ENCODE measurements at places on chromosomes 13 and 19.

DNA sequence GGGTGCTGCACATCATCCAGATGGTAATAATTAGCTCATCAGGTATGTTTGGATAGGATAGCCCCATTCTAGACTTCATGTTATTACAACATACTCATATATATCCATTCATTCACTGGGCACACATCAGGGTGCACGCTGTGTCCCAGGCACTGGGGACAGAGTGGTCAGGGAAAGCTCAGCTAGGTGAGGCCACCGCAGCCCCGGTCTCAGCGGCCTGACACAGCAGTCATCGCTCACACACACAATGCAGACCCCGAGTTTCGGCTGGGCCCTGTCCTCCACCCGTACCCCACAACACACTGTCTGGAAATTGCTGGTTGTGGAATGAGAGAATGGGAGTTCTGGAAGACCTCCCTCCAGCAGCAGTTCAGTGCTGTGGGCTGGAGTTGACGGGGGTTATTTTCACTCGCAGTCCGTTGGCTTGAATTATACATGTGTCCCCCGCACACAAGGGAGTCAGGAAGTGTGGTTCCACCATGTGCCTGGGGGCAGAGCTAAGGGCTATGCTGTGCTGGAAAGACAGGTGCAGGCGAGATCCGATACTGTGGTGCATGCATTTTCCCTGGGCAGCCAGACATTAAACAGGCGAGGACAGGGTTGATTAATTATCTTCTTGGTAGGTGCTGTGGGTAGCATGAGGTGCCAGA, 257.6 kb downstream of the TEX29 start:
- no peak for DNase-seq

DNA sequence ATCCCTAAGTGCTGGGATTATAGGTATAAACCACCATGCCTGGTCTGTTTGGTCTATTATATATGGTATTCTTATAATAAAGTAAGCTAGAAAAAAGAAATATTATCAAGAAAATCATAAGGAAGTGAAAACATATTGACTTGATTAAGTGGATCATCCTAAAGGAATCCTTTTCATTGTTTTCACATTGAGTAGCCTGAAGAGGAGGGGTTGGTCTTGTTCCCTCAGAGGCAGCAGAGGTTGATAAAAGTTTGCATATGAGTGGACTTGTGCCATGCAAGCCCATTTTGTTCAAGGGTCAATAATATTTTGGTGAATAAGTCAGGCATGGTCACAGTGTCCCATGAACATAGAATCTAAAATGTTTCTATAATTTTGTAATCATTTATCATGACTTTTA, 52.7 kb downstream of the ZNF627 start:
- DNase-seq, result no peak

DNA sequence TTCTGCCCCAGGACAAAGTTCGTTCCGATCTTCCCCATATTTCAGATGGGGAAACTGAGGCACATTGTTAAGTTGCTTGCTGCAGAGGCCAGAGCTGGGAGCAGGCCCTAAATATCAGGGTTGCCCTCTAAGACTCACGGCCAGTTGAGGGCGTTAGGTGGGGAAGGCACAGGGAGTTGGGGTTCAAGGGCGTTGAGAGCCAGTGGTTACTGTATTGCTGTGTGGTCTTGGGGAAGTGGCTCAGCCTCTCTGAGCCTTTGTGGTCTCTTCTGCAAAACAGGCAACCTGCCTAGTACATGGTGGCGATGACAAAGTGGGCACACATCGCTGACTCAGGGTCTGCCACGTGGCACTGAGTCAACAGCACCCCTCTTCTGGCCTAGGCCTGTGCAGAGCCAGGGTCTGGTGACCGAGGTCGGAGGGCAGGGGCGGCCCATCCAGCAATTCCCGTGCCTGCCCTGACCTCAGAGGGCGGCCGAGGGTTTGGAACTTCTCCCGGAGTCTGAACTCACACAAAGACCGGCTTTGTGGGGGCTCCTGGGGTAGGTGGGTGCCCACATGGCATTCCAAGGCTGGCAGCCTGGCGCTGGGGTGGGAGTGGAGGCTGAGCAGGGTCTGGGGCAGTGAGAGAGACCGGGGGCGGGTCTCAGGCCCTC, 10.2 kb downstream of the TNFAIP8L1 start:
- no peak for DNase-seq

DNA sequence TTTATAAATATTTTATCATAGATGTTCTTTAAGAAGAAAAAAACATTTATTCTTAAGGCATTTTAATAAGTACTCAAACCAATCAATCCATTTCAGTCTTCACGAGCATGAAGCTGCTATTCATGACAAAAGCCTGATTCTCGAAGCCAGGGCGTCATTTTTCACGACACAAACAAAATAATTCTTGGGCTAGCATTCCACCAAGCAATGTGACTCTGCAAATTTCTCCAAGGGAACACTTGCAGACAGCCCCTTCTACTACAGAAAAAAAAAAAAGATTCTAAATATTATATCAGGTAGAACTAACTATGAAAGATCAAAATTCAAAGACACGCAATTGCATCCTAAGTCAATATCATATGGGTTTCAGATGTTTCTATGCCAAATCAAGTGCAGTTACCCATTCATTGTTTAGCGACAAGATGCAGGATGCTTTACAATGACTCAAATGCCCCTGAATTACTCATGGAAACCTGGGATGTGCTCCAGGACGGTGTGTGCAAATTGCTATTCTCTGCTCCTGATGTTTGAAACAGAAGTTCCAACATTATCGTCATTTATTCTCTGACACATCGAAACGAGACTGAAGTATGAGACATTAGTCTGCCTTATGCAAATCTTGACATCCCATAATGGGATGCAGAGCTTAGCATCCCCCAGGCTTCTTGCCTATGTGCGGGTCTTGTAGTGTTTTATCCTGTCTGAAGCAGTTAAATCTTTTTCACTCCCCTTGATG, 517.7 kb downstream of the MYO16 start:
- no peak for DNase-seq

DNA sequence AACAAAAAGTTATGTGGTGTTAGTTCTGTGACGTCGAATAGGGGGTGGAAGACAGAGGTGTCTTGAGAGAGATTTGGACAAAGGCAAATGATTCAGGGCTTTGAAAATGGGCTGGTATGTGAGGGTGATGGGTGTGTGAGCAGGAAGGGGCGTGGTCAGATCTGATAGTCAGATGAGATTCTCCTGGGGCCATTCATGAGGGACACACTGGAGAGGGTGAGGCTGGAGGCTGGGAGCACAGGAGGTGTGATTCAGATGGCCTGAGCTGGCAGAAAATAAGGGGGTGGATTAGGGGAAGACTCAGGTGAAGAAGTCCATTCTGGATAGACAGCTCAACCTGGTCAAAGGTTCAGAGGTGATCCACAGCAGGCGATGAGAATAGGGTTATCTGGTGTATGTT, 28.0 kb downstream of the CYP4F22 start:
- DNase-seq, result no peak

- no peak for DNase-seq
Measured at GRCh38 chr13:20428666-20429644, 96.7 kb downstream of the CRYL1 start.

GRCh38 chr13:24356270-24356669, 46.9 kb downstream of the C1QTNF9 start:
- no peak for DNase-seq

DNA sequence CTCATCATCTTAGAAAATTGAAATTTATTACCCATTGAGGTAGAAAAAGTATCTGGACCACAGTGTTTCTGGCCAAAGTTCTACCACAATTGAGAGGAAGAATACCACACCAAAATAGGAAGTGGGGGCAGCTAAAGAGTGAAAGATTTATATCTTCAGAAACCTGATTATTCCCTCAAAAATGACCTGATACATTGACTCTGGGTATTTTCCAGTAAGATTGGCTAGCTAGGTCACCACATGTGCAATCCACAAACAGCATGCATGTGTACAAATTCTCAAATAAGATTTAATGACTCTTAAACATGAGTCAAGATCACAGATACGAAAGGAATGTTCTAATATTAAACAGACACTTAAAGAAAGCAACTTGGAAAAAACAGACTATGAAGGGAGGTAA, 1516.2 kb upstream of the PCDH20 start:
- no peak for DNase-seq

DNA sequence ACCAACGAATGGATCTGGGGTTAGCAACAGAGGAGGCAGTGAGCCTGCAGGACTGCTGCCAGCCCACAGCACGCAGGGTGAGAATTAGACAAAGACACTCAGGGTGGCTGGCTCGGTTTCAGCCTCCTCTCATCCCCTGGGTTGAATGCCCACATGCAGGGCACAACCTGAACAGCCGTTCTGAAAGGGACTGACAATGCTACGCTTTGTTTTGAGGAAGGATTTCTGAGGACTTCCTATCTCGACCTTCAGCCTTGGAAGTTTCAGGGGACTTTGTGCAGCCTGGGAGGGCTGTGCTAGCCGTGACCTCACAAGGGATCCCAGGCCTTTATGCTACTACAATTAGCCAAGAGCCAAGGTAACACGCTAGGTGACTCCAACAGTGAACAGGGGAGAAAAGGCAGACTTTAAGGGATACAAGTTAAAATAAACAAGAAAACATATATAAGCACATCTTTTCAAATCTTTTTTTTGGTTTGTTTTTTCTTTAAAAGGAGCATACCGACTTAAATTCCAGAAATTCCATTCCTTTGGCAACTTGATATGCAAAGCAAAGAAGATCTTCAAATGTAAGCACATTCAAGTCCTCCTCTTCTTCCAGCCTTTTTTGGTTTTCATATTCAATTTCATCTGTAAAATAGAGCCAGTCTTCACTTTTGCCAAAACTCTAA, 34.5 kb upstream of the URAD start:
- no peak for DNase-seq

- DNase-seq, result no peak
Measured at GRCh38 chr19:33641956-33642498, 20.3 kb downstream of the CHST8 start.

- DNase-seq, result no peak
Measured at GRCh38 chr19:18286973-18287635, 5.7 kb upstream of the JUND start.

- no peak for DNase-seq
Measured at GRCh38 chr13:25541434-25542123, 169.8 kb downstream of the ATP8A2 start.

DNA sequence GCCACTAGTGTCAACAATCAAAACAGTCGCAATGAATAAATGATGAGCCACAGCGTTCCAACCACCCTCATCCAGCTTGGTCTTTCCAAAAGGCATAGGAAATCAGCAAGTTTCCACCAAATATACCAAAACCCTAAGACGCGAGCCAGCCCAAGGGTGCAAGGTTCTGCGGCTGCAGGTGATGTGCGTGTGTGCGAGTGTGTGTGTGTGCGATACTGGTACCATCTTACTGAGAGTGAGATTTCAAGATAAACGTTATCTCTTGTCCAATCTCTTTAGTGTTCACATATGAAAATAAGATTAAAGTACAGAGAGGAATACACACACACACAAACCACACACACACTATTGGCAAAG, 895 bp upstream of the TRPC4 start:
- no peak for DNase-seq

- peak; percentile 54 for DNase-seq
Measured at GRCh38 chr13:50893211-50893852, 16.3 kb upstream of the RNASEH2B start.

DNA sequence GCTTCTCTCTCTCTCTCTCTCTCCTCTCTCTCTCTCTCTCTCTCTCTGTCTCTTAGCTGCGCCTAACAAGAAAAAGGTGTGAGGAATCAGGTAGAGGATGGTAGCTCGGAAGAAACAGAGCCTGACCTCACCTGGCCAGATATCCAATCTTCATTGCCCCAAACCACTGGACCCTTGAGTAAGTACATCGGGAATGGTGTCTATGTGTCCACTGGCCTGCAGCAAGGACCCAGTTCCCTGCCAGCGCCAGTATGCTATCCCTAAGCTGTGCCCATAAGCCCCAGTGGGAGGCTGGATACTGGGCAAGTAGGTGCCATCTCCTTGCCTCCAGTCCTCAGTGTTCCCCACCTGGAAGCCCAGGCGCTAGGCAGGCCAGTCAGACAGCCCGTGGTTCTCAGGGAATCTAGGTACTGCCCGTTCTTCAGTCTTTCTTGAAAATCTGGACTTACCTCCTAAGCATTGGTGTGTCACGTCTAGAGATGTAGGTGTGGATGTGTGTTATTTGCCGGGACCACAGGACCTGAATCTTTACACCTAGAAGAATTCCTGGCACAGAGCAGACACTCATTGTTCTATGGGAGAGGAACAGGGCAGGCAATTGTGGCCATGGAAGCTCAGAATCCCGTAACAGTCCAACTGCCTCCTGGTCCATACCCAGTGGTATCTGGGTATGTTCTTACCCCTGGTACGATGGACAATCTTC, 7.3 kb downstream of the URAD start:
- no peak for DNase-seq

DNA sequence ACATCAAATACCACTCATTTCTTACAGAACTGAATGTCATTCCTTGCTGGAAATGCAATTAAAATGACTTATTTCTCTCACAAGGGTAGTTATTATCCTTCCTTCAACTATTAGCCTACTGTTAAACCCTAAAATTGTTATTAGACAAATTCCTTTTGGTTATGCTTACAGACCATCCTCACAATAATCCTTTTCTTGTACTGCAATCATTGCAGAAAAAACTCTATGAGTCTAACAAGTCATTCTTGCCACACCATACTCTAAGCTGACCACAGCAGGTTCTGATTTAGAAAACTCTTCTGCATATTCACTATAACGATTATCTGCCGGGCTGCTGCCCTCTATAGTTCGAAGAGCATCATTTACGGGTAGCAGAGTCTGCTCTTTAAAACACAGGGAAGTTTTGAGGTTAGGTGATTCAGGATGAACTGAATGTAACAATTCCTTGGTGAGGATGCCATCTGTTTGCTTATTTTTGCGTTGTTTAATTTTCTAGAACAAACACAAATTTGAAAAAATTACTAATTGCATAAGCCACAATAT, 38.2 kb downstream of the MTMR6 start:
- DNase-seq, result no peak

GRCh38 chr19:3365836-3366752, at the start of gene NFIC:
NFIC (plus strand) TSS chr19:3366583; CDS start chr19:3366637, 54 bp downstream.
- peak; percentile 38 for DNase-seq

- DNase-seq, result no peak
Measured at GRCh38 chr19:48633148-48634035, 3.8 kb downstream of the DBP start.

GRCh38 chr19:45180936-45181335, 2.4 kb downstream of the BLOC1S3 start:
- DNase-seq, result no peak

GRCh38 chr13:99548448-99548847, 47.2 kb downstream of the TM9SF2 start:
- no peak for DNase-seq

- no peak for DNase-seq
Measured at GRCh38 chr19:5682107-5682482, 1.3 kb downstream of the HSD11B1L start.

DNA sequence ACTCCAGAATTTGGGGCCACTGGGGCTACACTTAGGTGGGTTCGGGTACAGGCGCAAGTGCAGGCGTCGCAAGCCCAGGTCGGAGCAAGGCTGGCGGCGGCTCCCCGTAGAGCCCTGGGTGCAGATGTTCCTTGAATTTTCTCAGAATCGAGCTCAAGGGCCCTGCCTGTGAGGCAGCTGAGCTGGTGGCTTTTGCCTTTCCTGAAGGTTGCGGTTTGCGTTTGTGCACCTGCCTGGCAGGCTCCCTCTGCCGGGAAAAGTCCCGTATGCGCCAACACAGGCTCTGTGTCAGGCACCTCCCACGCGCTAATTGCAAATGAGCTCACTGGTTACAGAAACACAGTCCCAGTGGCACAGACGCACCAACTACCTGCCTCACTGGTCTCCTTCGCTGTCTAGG, 5.9 kb downstream of the DOHH start:
- peak; percentile 69 for DNase-seq

GRCh38 chr13:91740756-91741155, 342.3 kb downstream of the GPC5 start:
- no peak for DNase-seq

Measured in CD4-positive, alpha-beta T cell treated with Interleukin-15 for 4 hours (primary cell).